ENCODE measurements at places on chromosomes 12 and 14.

DNA sequence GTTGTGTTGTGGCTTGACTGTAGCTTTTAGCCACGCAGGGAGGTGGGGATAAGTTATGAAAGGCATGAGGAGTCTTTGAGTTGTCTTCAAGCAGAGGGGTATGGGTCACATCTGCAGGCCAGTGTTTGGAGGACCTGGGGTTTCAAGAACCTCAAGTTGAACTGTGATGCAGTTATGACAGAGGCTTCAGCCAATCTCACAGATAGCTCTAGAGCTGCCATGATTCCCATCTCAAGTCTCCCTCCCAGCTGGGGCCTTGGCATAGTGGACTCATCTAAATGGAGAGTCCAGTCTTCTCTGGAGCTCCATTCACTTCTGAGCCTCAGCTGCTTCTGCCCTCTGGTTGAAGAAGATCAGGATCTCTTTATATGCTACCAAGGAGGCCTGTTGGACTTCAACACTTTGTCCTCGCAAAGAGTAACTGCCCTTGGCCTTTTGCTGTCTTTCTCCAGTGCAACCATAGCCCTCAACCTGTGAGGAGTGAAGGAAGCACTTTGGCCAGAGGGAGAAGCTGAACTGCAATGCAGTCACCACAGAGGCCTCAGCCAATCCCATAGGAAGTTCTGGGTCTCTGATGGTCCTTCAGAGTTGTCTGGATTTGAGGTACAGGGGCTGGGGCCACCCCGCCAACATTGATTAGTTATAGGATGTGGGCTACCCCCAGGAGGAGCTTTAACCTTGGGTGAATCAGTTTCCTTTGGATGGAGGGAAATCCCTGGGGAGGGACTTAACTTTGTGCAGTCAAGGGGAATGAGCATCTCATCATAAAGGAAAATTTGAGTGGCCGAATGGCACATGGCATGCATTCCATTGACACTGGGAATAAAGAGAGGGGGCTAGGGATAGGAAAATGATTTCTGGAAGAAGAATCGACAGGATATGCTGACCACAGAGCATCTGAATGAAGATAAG lies 230.5 kb downstream of the PCNX1 start:
- no peak for DNase-seq

DNA sequence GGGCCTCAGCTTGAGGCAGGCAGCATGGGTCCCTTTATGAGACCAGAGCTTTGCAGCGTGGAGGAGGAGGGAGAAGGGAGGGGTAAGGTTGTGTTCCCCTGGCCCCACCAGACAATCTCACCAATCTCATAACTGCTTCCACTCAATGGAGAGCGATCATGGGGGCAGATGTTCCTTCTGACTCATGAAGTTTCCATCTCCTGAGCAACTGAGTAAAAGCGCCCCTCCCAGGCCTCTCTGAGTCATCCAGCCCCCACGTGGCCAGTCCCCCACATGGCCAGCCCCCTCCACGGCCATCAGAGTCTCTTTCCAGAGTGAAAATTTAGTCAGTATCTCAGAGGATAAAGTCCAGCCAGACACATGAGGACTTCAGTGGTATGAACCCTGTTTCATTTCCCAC lies 39.2 kb upstream of the PLXNC1 start:
- no peak for DNase-seq

DNA sequence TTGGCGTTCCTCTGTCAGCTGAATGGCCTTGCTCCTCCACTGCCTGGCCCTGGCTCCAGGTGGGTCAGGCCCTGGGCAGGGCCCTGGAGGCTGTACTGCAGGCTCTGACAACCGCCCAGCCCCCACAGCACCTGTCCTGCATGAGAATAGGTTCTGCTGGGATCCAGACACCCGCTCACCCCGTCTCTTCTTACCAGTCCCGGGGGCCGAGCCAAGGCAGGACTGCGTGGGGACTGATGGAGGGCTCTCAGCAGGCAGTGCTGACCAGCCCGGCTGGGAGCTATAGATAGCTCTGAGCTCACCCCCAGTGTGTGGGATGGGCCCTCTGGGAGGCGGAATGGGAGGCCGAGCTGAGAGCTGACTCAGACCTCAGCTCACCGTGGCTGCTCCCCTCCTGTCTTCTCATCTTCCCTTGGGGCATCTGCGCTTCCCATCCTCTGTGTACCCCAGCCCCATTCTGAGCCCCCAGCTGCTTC lies 39.6 kb downstream of the TEAD4 start:
- DNase-seq: no peak

GRCh38 chr12:126545411-126545810 lies 1480.2 kb downstream of the AACS start:
- no peak for DNase-seq

DNA sequence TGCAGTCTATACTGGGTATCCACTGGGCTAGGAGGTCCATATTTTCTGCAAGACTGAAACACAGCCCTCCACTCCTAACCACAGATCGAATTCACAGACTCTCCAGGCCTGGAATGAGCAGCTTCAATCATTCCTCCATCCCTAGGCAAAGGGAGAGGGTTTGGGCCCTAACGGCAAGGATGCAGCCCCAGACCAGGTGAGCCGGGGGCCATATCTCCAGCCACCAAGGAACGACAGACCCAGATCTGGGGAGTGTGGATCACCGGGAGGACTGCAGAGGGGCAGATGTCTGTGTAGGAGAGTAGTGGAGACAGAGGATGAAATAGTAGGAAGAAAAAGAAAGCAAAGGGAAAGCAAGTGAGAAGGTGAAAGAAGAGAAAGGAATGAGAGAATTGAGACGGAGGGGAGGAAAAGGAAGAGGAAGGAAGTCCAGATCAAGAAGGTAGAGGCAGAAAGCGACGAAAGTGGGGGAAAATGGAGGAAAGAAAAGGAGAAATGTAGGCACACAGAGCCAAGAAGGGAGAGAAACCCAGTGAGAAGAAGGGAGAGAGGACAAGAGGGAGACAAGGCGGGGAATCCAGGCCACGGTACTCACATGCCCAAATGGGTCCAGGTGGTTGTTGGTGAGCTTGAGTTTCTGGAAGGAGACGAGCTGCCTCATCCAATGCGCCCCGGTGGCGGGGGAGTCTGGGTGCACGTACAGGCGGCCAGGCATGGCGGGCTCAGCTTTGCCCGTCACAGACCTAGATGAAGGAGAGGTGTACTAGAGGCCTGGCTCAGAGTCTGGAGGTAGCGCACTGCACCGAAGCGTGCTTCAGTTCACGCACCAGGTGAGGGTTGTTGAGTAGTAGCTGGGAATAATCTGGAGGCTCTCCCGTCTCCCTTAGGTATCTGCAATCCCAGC lies 7.7 kb downstream of the TBX5 start:
- DNase-seq: no peak

DNA sequence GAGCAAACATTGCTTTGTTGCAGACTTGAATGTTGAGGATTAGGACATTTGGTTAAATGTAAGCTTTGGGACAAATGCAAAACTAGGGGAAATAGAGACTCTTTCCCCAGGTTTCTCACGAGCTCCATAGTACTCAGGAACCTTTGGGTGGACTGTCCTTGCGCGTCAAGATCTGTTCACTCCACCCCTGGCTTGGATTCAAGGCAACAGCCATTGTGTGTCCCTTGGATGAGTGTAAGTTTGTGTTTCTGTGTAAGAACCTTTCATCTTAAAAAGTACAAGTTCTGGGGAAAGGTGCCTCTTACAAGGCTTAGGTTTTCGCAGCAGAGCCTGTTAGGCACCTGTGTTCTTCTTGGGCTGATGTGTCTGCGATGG lies 3.7 kb downstream of the SUSD6 start:
- DNase-seq: no peak

GRCh38 chr12:106170285-106170684 lies 31.5 kb upstream of the NUAK1 start:
- DNase-seq: no peak

DNA sequence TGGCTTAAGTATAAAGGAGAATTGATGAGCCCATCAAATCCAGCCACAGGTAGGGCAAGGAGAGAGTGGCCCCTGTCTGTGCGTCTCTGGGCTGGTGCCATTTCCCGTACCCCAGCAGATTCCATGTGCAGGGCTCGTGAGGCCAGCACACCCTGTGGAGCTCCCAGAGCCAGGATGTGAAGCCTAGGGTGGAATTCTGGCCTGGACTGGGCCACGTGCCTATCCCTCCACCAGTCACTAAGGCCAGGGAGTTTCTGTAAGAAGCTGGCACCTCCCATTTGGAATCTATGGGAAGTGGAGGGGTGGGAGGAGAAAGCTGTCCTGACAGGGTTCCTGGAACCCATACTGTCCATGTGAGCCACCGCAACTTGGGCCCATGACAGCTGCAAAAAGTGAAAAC lies 148.5 kb downstream of the FOXN3 start:
- DNase-seq: no peak

GRCh38 chr12:6080149-6081045 lies 44.1 kb downstream of the VWF start:
- no peak for DNase-seq

- no peak for DNase-seq
Measured at GRCh38 chr14:36302823-36303222, 17.6 kb downstream of the MBIP start.

- DNase-seq: peak; percentile 48
Measured at GRCh38 chr12:98653866-98654493, 8.9 kb downstream of the APAF1 start.

- DNase-seq: no peak
Measured at GRCh38 chr12:78038541-78038940, 207.8 kb downstream of the NAV3 start.

DNA sequence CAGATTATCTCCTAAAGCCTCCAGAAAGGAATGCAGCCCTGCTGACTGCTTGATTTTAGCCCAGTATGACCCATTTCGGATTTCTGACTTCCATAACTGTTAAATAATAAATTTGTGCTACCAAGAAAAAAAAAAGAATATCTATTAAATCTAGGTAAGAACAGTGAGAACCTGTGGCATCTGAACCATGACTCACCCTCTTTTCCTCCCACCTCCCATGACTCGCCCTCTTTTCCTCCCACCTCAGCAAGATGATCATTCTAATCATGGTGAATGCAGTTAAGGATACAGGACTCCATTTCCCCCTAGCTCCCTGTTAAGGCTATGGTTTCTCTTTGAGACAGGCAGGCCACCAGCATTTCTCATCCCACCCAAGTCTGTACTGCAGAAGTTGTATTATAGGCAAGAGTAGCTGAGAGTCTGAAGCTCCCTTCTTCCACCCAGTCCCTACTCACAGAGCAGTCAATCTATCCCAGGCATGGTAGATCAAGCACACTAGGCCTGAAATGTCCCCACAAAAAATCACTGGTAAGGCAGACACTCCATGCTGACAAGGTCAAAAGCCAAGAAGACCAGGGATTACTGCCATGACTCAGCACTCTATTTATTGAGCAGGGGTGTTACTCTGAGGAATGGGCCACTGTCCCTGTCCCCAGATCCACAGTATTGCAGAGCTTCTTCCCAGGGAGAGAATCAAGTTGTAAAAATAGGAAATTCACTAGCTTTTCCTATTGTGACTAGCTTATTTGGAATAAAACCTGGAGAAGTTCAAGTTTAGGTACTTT lies 188.9 kb downstream of the ADAMTS20 start:
- no peak for DNase-seq

GRCh38 chr14:58533446-58533845 lies 104.3 kb upstream of the DACT1 start:
- no peak for DNase-seq

DNA sequence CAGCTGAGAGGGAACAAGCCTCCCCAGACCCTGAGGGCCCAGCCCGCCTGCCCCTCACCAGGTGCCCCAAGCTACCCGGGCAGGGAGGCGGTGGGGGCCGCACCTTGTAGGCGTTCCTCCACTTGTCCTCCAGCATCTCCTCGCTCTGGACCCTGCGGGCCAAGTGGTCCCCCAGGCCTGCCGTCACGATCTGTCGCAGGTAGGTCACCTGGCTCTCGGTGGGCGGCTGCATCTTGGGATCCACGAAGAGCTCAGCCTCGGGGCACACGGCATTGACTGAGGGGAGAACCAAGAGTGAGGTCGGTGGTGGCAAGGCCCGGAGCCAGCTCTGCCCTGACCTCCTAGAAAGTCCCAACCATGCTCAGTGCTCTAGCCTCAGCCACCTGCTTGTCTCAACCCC lies 36.6 kb downstream of the DHX37 start:
- DNase-seq: no peak

- DNase-seq: no peak
Measured at GRCh38 chr12:130700492-130701401, 15.4 kb downstream of the RIMBP2 start.

DNA sequence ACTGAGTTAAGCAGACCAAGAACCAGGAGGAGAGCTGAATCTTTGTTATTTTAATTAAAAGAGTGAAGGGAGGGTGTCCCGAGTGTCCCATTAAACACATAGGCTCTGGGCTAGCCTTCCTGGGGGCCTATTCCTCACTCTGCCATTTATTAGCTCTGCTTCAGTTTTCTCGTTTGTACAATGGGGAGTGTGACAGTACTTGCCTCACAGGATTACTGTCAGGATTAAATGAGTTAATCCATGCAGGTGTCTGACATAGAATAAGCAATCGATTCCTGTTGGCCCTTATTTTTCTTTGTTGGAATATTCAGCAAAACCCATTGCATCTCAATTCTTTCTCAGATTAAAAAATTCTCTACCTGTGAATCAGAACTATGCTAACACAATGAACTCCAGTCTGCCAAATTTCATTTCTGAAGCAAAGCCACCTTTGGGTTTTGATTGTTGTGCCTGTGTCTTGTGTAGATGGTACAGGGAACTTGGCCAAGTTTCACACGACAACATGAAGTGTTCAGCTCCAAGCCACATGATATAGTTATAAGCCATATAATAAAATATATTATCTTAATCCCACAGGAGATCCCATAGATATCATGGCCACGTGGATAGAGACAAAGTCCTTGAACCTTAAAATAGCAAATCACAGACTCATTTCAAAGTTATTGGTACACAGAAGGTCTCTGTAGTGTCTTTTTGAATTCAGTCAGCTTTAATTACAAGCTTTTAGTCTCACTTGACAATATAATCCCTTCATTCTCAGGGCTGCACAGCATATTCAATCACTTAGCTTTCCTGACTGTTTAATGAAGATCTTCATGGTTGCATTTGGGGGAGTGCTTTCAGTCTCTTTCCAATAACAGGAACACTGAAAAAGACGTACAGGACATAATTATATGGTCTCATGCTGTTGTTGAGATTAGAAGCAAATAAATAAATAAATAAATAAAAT lies 34.4 kb upstream of the CRY1 start:
- DNase-seq: no peak

GRCh38 chr12:15336768-15337553 lies 14.7 kb downstream of the PTPRO start:
- no peak for DNase-seq

- no peak for DNase-seq
Measured at GRCh38 chr12:30959110-30959710, 32.7 kb downstream of the TSPAN11 start.

- peak; percentile 75 for DNase-seq
Measured at GRCh38 chr14:23559010-23559925, 3.2 kb downstream of the THTPA start.

DNA sequence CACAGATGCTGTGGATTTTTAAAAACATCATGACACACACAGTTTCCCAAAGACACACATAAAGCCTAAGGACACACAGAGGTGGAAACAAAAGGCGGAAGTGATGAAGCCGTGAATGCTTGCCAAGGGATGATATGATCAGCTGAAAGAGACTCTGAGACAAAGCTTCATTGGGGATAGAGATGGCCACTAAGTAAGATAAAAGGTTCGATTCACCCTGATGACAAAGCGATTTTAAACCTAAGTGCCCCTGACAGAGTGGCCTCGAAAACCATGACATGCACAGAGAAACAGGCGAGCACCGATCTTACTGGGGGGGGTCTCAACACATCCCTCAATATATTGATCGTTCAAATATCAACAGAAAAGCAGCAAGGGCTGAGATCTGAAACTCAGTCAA lies 20.3 kb upstream of the EIF5 start:
- DNase-seq: no peak

Data from NCI-H524 (cell line).